ENCODE measurements at places on chromosomes 16 and 17.

- DNase-seq: no peak
Observed at GRCh38 chr17:79925242-79925957, 86.2 kb upstream of the CBX4 start.

- DNase-seq: no peak
Observed at GRCh38 chr17:3536716-3537115, 20.9 kb downstream of the TRPV3 start.

DNA sequence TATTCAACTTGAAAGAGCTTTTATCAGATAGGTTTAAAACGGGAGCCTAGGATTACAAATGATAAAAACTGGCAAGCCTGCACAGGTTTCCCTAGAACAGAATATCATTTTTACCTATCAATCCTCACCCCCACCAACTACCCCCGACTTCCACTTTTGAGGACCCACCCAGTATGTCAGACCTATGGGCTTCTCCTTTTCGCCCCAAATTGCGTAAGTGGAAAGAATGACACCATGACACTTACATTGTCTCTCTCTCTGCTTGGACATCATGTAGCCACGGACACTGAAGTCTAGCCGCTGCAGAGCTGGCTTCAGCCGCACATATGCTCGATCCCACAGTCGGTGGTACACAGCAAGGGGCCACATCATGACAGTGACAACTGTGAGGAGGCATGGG lies 7.4 kb upstream of the PSMC3IP start:
- DNase-seq: no peak

GRCh38 chr16:64153718-64154117 lies 968.1 kb downstream of the CDH11 start:
- no peak for DNase-seq

- DNase-seq: no peak
Observed at GRCh38 chr17:53475002-53475401, 347.7 kb upstream of the KIF2B start.

GRCh38 chr16:57146040-57146647 lies 39.7 kb downstream of the PSME3IP1 start:
- no peak for DNase-seq

GRCh38 chr16:85908444-85908843 lies 9.5 kb downstream of the IRF8 start:
- DNase-seq: no peak

DNA sequence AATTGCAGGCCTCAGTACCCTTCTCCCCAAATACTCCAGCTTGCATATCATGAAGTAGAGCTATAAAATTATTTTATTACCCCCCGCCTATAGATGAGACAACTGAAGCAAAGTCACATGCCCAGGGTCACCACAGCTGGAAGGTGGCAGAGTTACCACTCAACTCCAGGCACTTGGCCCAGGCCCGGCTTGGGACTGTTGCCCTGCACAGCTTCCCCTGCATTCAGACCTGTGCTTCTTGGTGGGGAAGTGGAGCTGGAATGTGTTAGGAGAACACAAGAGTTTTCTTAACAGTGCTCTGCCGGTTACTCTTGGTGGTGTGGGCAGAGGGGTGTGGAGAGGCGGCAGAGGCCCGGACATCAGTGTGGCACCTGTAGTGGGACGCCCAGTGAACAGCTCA lies 149.3 kb downstream of the SOCS1 start:
- no peak for DNase-seq

DNA sequence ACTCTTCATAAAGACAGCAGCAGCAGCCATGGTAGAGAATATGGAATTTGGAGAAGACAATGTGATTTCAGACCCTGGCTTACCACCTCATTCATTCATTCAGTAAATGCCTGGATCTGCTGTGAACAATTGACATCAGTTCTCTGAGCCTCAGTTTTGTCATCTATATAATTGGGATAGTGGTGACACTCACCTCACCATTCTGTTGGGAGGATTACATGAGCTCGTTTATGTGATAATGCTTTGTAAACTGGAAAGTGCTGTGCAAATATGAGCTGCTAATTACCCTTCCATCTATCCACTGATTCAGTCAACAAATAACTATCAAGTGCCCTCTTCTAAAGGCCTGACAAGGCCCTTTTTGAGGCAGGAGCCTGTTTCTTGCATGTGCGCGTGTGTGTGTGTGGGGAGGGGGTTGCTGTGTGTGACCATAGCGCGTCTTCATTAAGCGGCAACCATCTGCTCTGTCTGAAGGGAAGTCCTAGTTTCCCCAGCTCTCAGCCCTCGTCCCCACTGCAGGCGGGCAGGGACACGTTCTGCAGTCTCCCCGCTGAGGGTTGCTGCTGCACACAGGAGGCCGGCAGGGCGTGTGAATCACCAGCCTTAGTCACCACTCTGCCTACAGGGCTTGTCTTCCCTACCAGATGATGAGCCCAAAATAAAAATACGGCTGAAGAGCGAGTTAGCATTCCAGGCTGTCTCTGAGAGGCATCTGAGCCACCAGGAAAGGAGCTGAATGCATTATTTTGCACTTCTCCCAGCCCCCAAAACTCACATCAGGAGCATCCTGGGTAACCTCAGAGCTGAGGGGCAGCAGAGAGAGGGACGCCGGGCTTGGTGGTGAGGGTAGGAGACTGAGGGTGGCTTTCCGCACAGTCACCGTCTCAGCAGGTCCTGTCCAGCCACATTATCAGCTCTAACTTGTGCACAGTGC lies 19.9 kb downstream of the ARL4D start:
- DNase-seq: no peak

- DNase-seq: no peak
Observed at GRCh38 chr17:59345476-59345875, 14.0 kb downstream of the YPEL2 start.
